ENCODE measurements at places on chromosomes 16 and 17.

DNA sequence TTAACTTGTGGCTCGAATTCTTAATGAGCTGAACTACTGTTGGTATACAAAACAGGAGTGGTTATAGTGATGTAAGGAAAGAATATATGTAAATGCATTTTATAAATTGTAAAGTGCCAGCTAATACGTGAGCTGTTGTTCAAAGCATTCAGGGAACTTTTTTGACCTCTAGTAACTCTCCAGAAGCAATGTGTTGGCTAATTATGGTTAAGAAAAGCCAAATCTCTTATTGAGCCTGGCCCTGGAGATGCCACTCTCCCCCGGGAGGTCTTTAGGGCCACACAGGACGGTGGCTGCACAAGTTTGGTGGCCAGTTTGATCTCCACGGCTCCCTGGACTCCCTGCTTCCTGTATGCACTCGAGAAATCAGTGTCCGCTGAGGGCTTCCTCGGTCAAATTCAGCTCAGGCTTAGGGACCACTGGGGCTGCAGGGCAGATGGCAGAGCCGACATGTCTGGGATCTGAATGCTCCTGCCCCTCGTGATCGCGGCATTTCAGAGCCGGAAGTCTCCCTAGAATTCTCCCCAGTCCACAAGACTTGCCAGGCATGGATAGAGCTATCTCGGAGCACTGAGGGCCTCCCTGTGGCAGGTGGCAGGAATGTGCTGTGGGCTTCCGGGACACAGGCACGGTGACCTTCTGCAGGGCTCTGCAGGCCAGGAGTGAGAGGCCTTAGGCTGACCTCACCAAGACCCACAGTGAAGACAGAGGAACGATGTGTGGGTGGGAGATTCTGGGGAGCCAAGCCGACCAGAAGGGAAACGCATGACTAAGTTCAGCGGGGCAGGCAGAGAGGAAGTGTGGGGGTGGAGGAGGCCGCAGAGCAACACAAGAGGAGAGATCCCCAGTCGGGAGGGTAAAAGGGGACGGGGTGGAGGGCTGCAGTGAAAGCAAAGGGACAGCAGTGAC lies 18.6 kb upstream of the PITPNM3 start:
- DNase-seq: no peak

DNA sequence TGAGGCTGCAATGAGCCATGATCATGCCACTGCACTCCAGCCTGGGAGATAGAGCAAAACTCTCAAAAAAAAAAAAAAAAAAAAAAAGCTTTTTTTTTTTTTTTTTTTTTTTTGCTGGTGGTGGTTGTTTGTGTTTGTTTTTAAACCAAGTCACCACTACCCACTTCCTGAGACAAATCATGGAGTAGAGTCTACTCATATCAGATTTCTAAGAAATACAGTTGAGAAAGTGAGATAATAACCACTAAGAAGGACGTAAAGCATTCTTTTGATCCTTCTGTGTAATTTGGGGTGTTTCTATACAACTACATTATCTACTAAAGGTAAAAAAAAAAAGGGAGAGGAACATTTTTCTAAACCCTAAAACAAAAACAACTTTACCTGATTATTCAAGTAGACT lies 38.0 kb downstream of the AXIN2 start:
- no peak for DNase-seq

- DNase-seq: no peak
Measured at GRCh38 chr16:75256059-75256571, 4.7 kb upstream of the BCAR1 start.

DNA sequence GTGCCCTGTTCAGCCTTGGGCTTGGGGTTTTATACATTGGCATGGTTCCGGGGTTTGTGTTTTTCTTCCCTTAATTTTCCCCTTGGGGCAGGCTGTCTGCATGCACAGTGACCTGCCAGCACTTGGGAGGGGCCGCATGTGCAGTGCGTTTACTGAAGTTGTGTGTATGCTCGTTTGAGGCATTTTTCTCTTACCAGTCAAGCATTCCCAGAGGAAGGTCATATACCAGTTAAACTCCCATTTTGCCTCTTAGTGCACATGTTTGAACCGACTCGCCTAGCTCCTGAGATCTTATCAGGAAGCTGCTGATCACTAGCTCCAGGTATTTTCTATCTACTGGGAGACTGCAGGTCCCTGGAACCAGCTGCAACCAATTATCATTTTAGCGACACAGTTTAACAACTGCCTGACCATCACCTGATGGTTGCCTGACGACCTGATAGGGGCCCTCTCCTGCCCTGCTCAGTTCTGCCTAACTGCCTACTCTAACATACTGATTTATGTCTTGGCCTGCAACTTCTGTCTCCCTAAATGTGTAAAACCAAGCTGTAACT lies 51.4 kb downstream of the MFSD11 start:
- no peak for DNase-seq

DNA sequence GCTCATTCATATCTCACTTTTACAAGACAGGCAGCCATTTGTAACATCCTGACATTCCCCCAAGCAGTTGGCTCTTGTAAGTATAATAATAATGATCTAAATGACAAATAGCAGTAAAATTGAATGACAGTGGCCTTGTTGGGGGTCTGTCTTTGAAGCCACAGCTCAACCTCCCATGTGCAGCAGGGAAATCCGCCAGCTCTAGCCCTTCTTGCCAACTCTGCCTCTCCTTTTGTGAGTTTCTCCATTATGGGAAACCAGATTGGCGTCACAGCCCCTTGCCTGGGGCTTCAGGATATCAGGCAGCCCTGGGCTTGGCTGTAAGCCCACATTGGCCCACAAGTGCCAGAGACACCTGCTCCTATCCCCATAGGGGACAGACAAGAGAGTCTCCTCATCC lies 70.4 kb upstream of the CACNG5 start:
- DNase-seq: no peak

GRCh38 chr16:87687998-87688529 lies 77.7 kb downstream of the KLHDC4 start:
- DNase-seq: no peak

DNA sequence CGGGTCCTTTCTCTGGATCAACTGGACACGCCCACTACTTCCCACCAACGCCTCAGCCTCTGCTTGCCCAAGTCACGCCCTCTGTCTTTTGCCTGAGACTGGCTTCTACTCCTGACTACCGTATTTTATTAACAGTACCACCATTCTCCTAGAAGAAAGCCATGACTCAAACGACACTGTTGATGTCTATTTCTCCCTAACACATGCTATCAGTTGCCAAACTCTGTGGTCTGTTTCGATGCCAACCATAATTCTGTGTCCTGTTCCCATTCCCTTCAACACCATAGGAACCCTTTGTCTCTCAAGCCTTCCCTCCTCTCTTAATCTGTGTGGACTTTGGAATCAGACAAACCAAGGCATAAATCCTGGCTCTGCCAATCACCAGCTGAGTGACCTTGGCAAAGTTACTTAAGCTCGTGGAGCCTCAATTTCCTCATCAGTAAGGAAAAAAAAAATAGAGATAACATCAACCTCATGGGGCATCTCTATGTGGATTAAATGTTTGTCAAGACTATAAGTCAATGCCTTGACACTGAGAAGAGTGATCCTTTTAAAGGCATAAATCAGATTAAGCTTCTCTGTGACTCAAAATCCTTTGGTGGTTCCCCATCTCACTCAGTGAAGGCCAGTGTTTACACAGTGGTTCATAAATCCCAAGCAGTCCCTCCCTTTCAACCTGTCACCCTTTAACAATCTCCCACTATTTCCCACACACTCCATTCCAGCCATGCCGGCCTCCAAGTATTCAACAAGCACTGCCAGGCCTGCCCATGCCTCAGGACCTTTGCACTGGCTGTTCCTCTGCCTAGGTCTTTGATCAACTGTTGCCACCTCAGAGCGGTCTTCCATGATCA lies 45.6 kb downstream of the ERN1 start:
- no peak for DNase-seq

DNA sequence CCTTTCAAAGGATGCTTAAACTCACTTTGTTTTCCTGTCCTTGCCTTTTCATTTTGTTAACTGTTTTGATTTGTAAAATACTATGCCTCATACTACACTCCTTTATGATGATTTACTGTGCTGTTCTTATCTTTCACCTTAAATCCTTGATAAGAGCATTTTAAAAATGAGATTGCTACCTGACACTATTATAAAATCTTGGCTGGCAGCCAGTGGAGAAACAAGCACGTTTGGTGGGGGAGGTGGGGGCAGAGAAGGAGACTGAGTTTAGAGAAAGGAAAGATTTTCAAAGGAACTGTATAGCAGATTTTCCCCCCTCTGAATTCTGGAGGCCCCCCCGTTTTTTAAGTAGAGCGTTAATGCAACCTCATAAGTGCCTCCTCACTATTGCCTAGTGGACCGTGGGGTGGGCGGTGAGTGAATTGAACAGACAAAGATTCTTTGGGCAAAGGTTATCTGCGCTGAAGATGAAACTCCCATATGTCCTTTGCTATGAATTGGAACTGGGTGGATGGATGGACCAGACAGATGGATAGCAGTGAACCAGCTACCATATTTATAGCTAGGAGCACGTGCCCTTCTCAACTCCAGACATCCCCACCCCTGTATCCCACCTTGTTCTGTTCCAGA lies 200.2 kb downstream of the CCDC182 start:
- DNase-seq: no peak

GRCh38 chr17:18381953-18382245 lies 4.3 kb downstream of the EVPLL start:
- DNase-seq: no peak

DNA sequence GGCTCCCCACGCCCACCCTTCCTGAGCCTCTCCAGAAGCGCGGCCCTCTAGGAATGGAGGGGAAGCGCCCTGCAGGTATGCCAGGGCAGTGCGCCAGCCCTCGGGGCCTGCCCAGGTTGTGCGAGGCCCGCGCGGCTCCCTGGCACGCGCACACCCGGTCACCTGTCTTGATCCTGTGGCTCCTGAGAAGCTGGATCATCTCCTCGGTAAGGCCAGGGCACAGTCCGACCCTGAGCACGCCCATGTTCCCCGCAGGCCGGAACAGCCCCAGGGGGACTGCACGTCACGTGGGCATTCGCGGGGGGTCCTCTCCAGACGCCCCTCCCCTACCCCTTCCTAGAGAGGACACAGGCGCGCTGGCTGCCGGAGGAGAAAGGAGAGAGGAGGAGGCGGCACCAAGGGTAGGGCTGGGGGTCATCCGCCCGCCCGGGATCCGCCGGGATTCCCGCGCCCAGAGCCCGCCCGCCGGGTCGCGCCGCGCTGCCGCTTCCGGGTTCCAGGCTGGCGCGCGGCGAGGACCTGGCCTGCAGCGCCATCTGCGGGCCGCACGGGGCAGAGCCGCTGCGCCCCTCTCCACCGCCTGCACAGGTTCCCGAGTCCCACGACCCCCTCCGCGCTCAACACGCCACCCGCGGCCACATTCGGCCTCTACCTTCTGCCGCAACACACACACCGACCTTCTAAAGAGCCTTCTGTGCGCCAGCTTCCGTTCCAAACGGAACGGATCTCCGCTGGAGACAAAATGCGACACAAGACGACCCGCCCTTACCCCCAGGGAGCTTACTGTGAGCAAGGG lies at the start of gene RAD51D:
Gene RAD51D, minus strand, starts transcription at position 491 of the 796 bp plus-strand sequence. Its CDS starts 247 bp downstream, at position 244.
- DNase-seq: no peak

DNA sequence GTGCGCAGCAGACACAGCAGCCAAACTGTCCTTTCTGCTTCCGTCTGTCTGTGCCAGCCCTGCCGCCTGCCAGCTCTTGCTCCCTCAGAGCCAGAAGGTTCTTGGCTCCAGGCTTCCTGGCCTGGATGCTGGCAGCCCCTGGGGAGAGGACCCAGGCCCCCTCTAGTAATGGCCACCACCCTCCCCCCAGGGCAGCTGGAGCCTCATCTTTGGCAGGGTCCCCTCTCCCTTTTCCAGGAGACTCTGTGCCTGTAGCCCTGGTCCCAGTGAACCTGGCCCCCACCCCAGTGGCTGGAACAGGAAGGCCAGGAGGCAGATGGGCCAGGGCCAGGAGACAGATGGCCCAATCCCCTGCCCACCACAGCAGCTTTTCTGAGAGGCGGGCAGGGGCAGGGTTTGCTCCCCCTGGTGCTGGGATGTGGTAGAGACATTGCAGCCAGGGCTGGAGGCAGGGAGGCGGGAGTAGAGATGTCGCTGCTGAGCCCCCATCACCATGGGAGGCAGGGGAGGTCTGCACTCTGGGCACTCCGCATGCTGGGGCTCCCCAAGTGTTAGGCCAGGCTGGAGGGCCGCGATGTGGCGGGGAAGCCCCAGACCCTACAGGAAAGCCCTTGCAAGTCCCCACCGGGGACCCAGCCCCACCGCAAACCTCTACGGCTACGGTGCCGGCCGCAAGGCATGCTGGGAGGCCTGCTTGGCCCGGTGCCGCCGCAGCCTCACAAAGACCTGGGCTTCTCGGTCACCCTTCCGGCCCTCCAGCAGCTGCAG lies 16.7 kb downstream of the UNC13D start:
- DNase-seq: no peak

- no peak for DNase-seq
Measured at GRCh38 chr17:3335876-3336275, 37.7 kb upstream of the OR3A1 start.

DNA sequence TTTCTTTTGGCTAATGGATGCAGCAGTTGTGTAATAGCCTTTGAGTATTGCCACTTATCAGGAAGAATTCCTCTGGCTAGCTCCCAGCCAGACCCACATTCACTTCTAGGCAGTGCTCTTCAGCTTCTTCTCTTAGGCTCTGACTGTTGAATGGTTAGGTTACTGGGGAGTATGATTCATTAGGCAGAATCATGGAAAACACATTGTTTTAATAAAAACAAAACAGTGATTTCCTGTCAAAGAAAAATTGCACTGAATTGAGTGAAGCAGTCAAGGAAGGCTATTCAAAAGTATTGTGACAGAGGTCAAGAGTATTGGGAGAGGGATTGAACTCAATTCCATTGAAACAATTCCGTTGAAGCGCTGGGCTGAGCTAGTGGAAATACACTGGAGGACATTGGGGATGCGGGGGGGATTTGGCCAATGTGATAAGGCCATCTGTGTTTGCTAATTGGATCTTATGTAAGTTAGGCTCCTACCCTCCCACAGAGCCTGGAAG lies 68.0 kb downstream of the CNTNAP4 start:
- no peak for DNase-seq

DNA sequence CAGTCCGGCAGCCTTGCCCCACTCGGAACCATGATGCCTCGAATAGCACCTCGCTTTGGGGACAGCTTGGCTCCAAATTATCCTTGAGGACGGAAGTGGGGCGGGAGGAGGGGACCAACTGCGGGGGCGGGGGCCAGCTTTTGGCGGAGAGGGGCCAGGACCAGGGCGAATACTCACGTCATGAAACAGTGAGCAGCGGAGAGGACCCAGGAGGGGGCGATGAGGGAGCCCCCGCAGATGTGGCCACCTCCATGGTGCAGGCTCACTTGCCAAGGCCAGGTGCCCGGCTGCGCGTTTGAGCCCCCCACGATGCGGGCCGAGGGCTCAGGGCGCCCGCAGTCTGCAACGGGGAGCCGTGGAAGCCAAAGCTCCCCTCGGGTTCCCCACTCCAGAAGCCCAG lies 970 bp downstream of the PRSS36 start:
- DNase-seq: no peak

DNA sequence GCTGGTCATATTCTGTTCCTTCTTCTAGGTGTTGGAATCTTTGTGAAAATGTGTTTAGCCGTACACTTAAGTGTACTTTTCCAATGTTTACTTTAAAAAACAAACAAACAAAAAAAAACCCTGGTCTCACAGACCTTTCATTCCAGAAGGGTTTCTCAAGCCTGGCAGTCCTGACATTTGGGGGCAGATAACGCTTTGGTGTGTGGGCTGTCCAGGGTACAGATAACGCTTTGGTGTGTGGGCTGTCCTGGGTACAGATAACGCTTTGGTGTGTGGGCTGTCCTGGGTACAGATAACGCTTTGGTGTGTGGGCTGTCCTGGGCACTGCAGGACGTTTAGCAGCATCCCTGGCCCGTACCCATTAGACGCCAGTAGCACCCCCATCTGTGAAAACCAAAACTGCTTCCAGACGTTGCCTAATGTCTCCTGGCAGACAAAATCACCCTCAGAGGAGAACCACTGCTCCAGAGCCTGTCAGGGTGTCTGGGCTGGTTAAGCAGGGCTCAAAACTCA lies 15.2 kb upstream of the FLCN start:
- DNase-seq: no peak
